ENCODE measurements at places on chromosomes 4 and X. TPM values are rescaled to one million over a fixed set of nuclear protein-coding genes. Genes with fewer than 3 reads are reported as not detected.

- DNase-seq: no peak
Measured at GRCh38 chr4:153451911-153452657, 14.1 kb upstream of the TMEM131L start.

GRCh38 chrX:40021647-40022046 is 76.1 kb downstream of the BCOR start:
- no peak for DNase-seq

DNA sequence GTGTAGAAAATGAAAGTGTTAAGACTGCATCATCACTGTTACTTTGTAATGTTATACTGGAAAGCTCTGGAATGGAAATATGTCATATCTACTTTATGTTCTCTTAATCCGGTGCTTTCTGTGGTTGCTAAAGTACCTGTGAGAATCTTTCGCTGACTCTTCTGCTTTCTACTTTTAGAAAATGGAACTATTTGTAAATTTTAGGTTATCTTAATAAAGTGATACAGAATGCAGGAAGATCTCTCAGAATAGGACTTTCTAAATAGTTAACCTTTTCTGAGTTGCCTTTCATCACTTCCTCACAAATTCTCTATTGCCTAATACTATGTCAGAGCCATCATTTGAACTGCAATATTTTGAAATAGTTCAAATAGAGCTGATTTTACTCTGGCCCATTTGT is 69.3 kb downstream of the BMP2K start:
- no peak for DNase-seq

The ZNF185 gene
- 23.3 TPM for total RNA-seq

The HS6ST2 gene
- total RNA-seq: 1.3 TPM

DNA sequence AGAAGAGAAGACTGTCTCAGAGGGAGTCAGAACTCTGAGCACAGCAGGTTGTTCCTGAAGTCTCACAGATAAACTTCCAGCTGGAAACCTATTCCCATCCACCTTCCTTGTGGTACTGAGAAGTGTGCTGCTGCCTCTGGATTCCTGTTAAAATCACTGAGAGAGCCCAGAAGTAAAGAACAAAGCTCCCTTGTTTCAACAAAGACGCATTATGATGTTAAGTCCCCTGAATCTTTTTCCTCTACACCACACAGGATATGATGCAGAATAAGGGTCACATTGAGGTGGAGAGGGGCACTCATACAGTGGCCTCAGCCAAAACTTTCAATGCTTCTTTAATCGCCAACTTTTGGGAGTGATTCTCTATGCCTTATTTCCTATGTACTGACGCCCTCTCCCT is 321.0 kb downstream of the OPHN1 start:
- DNase-seq: no peak

The AKAP4 gene
- total RNA-seq: not detected

DNA sequence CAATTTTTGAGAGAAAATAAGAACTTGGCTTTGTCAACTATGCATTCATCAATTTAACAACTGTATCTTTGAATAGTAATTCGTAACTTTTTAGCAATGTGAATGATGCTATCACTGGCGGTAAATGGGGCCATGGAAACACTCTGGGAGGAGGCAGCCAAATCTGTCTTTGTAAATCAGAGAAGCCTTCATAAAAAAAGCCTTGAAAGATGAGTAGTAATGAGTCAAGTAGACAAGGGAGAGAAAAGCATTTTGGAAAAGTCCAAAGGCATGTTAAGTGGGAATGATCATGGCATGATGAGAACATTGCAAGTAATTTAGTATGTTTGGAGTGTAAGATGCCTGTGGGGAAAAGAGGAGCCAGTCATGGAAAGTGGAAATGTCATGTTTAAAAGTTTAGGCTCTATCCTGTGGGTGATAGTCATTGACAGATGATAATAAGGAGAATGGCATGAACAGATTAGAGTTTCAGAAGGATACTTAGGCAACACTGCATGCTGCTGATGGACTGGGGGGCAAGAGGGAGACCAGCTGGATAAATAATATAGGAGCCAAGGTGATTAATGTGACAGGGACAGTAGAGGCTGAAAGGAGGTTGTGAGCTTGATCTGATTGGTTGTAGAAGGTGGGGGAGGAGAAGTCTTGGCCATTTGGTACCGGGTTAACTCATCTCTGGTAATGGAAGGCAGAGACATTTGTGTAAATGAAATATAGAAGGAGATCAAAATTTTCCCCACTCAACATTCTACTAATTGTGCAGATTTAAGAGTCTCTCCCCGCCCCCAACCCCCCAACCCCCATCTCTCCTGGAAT is 16.3 kb downstream of the SPRY1 start:
- DNase-seq: peak; percentile 43

- no peak for DNase-seq
Measured at GRCh38 chr4:90824266-90825150, 697.3 kb downstream of the CCSER1 start.

- no peak for DNase-seq
Measured at GRCh38 chr4:27916452-27917184, 1056.0 kb downstream of the STIM2 start.

The F9 gene
- total RNA-seq: not detected

GRCh38 chrX:101029665-101030064 is 22.2 kb downstream of the TRMT2B start:
- no peak for DNase-seq

The EGFL6 gene
- total RNA-seq: not detected

DNA sequence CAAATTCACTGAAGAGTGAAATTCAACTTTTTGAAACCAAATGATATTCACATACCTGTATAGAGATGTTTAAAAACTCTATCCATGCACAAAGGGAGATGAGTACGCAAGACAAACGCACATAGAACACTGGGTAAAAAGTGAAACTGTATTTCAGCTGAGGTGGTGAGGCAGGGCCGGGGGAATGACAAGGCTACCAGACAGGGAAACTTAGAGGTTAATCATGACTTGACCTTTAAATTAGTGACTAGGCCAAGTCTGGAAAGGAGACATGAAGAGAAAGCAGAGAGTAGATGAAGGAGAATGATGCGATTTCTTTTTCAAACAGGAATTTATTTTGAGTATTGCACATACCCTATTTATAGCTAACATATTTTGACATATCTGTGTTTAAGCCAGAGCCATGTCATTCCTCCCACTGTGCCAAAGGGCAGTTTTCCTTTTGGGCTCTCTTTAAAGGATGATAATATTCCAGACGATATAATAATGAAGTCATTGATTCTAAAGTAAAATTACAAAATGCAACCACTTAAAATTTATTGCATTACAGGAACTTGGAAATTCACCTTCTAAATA is 49.4 kb downstream of the ARHGEF6 start:
- DNase-seq: no peak

The CTAG1B gene
- total RNA-seq: not detected

- no peak for DNase-seq
Measured at GRCh38 chrX:153926858-153927671, 1.0 kb upstream of the ARHGAP4 start.

DNA sequence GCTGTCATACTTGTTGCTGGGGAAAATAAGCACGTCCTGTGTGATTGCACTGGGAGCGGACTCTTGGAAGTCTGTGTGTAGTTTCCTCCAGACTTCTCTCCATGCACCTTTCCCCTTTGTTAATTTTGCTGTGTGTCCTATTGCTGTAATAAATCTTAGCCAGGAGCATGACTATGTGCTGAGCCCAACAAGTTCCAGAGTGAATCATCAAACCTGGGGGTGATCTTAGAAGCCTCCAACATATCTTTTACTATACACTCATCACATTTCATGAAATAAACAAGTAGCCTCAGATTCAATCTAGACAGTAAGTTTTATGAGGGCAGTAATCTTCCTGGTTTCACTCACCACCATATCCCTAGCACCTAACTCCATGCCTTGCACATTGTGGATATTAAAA is 43.3 kb upstream of the FGF13 start:
- no peak for DNase-seq

GRCh38 chr4:158810487-158811215 is 41.8 kb downstream of the FNIP2 start:
- peak; percentile 91 for DNase-seq

- no peak for DNase-seq
Measured at GRCh38 chr4:99966692-99967091, 16.6 kb upstream of the H2AZ1 start.

The CABS1 gene
- not detected for total RNA-seq

The ZNF718 gene
- 7.6 TPM for total RNA-seq

All from foreskin keratinocyte (primary cell).